ENCODE measurements at places on chromosomes 16 and 17.

GRCh38 chr17:8681170-8681949 is 50.8 kb upstream of the MYH10 start:
- DNase-seq: peak; percentile 53

GRCh38 chr17:28720247-28720996 is 637 bp downstream of the RPL23A start:
- DNase-seq: no peak

DNA sequence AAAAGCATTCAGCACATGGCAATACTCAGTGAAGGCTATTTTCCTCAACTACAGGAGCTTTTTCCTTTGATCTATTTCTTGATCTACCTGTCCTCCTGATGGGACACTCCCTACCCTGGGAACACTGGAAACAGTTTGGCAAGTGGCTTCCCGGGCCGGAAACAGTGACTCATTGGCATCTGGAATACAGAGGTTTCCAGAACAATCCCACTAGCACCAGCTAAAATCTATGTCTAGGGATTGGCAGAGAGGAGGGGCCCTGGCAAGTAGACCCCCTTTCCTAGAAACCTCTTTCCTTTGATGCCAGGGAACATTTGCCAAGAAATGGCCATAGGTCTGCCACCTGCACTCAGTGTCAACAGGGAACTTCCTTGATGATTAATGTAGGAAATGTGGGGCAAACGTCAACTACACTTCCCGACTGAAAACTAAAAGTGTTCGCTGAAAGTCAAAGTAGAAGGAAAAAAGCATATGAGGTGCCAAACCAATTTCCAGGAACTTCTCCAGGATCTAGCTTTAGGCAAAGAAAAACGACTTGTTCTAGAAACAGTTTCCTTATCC is 30.4 kb upstream of the FBXW10B start:
- DNase-seq: peak; percentile 18

- no peak for DNase-seq
Observed at GRCh38 chr17:79048826-79049755, 25.1 kb downstream of the C1QTNF1 start.

DNA sequence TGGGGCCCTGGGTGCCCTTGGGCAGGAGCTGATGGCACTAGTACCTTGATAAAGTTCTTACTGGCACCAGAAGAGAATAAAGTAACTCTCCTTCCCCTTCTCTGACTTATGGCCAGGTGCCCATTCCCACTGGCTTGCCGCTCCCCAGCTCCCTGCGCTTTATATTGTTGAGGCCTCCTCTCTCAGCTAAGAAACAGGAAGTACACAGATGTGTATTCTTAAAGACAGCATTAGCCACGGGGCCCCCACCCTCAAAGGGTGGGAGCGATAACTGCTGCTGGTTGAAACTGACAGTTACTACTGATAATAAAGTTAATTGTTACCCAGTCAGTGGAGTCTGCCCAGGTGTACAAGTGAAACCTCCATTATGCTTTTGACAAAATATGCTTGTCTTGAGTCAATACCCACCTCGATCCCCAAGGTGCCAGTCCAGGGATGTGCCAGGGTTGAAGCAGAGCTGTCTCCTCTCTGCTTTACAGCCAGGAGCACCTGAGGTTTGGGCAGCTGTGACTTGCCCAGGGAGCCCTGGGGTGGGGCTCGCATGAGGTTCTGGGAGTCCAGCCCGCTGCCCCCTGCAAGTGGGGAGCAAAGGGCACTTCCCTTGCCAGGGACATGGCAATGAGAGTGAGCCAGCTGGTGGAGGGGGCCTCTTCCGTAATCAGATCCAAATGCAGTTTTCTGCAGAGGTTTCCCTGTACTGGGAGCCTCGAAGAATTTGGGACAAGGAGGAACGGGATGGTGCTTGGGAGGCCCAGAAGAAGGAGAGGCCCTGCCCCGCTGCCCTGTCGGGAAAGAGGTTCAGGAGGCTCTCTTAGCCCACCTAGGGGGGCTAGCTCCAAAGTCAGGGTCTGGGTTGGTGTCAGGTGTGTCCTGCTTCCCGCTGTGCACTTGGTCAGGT is 5.4 kb upstream of the CLDN9 start:
- DNase-seq: no peak

- no peak for DNase-seq
Observed at GRCh38 chr16:14658063-14658462, 25.3 kb downstream of the BFAR start.
